ENCODE measurements at places on chromosomes 2 and 18.
A peak's percentile ranks its signal among the peaks of the same experiment; 100 is the strongest.

- DNase-seq = no peak
Measured at GRCh38 chr18:23958036-23958435, 56.5 kb upstream of the TTC39C start.

DNA sequence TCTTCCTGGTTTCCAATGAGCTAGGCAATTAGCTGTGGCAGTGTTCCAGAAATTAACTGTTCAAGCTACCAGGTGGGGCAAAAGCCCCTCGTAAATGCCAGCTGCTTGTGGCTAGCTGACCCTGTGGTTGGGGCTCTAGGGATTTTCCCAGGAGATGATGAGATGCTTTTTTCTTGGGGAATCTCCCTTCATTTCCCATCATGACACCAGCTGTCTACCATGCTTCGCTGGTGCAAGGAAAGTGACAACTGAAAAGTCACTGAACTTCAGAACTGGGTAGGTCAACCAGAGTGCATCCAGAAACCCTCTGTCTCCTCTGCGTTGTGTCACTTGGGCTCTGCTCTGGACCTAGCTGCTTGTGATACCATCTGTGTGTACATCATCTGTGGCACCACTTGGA is 386.5 kb upstream of the DCC start:
- DNase-seq = no peak

DNA sequence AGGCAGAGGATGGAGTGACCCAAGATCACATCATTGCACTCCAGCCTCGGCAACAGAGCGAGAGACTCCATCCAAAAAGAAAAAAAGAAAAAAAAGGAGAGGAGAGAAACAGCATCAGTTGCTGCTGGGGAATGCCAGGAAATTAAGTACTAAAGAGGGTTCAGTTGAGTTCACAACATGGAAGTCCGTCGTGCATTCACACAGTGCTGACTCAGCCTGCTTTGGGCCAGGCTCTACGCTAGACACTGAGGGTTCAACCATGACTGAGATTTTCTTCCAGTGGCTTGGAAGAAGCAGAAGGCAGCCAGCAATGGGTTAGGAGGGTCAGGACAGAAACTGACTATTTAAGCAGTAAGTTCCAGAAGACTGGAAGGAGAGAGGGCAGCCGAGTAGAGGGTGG is 108.8 kb downstream of the FMNL2 start:
- DNase-seq = no peak

- no peak for DNase-seq
Measured at GRCh38 chr2:231319867-231320266, 75.6 kb upstream of the B3GNT7 start.

DNA sequence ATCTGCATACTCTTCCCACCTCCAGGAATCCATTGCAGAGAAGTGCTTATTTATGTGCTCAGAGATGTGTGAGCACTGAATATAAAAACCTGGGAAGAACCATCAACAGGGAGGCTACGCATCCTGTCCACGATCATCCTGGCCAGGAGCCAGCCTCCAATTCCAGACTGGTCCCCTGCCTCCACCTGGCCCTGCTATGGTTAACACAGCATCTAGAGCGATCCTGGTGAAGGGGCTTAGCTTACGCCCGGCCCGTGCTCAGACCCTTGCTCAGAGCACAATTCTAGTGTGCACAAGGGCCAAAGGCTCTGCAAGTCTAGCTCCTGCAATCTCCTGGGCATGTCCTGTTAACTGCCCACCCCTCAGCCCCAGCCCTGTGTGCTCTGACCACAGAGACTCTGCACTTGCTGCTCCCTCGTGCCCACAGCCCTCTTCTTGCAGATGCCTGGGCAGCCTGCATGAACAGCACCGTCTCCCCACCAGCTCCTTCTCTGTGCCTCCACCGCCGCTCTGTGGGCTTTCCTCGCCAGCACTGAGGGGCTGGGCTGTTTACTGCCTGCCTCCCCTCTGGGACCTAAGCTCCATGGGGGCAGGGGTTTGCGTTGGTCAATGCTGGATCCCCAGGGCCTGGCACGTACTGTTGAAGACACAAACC is 6.5 kb downstream of the PER2 start:
- DNase-seq = no peak

- DNase-seq = no peak
Measured at GRCh38 chr18:62209046-62209445, 22.0 kb downstream of the RELCH start.

GRCh38 chr2:70086838-70087701 is at the start of gene PCBP1:
Gene PCBP1, plus strand, starts transcription at chr2:70087477. Its CDS starts 267 bp downstream, at chr2:70087744.
- DNase-seq = peak; percentile 96

GRCh38 chr2:16725549-16725948 is 59.9 kb upstream of the CYRIA start:
- DNase-seq = no peak

DNA sequence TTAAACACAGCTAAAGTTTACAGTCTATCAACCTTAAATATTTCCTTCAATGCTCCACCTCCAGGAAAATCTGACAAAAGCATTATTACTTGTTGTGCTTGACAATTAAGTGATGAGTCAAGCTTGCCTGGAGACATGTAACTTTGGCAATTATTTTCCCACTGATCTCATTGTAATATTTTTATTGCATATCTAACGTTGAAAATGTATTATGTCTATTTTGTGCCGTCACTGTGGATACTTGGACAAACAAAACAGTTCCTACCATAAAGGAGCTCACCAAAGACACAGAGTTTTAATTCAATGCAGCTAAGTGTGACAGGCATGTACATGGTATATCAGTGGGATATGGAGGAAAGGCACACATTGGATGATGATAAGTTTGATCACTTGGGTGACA is 24.7 kb downstream of the RNF103 start:
- no peak for DNase-seq

- DNase-seq = no peak
Measured at GRCh38 chr2:19072161-19072560, 286.3 kb downstream of the OSR1 start.

DNA sequence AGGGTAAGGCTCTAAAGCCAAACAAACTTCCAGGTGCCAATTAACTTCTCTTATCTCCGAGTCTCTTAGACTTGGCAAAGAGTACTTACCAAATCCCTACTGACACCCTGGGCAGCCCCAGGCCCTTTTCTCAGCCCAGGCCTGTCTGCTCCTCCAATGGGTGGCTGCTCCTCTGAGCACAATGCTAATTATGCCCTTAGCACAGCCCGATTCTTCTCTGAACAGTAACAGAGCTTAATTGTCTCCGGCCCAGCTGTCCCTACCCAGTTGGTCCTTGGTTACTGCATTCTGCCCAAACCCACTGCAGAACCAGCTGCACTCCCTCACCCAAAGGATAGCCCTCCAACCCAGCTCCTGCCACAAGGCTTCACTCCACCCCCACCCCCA is 110.3 kb downstream of the SMAD7 start:
- DNase-seq = peak; percentile 19

GRCh38 chr2:235739704-235740415 is 246.0 kb downstream of the AGAP1 start:
- no peak for DNase-seq

DNA sequence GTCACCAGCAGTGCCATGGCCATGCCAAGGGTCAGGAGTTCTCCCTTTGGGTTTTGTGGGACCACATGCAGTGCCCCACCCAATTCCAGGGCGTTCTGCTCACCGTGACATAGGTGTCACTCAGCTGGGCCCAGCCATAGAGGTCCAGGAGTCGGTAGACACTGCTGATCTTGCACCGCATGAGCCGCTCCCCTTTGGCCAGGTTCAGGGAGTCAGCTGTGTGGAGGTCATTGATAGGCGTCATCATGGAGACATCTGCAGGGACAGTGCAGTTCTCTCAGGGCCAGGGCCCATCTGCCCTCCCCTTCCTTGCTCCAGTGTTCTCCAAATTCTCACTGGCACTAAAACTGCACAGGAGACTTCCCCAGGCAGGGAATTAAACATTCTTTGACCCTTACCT is 71.9 kb downstream of the ADD2 start:
- no peak for DNase-seq

DNA sequence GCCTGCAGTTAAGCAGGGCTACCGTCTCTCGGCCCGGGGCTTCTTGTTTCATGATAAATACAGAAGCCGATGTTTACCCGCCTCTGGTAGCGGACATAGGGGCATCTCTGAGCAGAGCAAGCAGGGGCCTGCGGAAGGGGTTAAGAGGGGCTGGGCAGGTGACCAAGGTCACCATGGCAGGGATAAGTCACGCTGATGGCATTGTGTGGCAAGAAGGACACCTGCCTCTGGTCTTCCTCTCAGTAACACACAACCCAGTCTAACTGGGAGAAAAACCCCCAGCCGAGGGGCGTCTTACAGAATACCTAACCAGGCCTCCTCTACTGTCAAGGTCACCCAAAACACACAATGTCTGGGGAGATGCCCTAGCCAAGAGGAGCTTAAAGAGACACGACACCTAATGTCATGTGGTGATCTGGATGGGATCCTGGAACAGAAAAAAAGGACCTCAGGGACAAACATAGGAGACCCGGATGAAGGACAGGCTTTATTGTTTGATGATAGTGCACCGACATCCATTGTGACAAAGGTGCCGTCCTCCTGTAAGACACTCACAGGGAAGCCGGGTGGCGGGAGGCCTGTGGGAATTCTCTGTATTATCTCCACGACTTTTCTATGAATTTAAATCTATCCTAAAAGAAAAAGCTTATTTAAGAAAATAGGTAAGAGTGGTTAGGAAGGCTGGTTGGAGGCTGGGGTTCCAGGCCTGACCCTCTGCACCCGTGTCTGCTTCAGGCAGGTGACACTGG is 24.8 kb downstream of the SH3BP4 start:
- DNase-seq = no peak

DNA sequence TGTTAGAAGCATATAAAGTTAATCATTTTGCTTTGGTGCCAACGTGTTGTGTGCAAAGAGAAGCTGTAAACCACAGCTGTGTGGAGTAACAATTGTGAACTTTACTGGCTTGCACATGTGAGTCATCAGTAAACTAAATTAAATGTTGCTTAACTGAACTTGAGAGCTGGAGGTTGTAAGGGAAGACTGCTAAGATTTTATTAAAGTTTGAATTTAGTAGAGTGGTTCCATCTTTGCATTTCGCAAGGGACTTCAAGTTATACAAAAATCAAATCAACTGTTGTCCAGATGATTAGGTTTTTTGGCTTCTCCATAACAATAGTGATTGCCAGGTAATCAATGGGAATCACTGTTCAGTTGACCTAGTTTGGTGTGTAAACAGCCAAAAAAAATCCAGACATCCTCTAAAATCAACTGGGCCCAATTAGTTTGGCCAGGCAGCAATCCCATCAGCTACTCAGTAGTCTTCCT is 247.4 kb downstream of the MYO3B start:
- no peak for DNase-seq

Measured in NCI-H526 (cell line).